ENCODE measurements at places on chromosomes 5 and 9.

GRCh38 chr5:113606298-113607134, 93.0 kb downstream of the YTHDC2 start:
- DNase-seq = peak; percentile 65

DNA sequence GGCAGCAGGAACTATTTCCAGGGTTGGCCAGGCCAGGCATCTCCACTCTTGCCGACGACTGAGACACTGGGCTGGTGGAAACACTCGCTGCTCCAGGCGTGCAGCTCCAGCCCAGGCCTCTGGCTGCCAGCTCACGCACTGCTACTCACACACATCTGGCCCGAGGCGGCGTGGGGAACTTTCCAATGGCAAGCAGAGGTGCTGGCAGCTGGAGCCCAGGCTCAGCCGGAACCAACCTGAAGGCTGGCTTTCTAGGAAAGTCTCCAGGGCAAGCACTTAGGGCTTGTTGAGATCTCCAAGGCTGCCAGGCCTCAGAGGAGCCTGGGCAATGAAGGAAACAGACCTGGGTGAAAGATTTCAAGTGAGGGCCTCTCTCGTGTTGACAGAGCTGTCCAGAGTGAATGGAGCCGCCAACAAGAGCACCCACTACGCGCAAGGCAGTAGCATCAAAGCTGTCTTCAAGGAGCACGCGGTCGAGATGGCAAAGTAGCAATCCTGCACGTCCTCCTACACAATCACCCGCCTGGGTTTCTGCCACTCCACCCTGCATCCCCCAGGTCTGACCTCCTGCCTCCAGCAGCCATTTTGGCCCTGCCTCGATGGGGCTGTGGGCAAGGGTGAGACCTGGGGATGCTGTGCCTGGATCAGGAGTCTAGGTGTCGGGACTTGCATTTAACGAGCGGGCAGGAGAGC, 14.4 kb downstream of the SH3PXD2B start:
- DNase-seq = no peak

GRCh38 chr5:127892467-127893207, 189.4 kb downstream of the CCDC192 start:
- no peak for DNase-seq

GRCh38 chr5:56481428-56482357, 248.6 kb upstream of the ANKRD55 start:
- peak; percentile 21 for DNase-seq

DNA sequence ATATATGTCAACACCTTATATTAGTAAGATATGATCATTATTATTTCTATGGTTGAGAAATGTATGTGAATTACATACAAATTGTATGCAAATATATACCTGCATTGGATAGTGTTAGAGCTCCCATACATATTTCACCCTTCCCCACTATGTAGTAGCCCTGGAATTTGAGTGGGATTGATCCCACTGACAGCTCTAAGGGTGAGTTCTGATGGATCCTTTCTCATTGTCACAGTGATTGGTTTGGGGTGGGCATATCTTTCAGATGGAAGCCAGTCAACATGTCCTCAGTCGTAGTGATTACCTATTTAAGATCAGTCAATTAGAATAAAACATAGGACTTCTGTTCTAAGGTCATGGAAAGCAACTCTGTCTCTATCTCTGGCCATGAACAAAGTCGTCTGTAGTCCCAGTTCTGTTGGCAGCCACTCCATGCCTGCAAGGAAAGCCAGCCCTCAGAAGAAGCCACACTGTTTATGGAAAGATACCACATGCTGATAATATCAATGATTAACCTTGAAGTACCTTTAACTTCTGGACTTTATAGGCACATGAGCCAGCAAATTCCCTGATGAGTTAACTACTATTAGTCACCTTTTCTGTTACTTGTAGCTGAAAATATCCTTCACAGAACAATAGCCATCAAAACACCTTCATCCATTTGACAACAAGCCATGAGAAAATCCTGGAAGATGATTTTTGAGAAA, 5.1 kb upstream of the CCDC192 start:
- DNase-seq = no peak

DNA sequence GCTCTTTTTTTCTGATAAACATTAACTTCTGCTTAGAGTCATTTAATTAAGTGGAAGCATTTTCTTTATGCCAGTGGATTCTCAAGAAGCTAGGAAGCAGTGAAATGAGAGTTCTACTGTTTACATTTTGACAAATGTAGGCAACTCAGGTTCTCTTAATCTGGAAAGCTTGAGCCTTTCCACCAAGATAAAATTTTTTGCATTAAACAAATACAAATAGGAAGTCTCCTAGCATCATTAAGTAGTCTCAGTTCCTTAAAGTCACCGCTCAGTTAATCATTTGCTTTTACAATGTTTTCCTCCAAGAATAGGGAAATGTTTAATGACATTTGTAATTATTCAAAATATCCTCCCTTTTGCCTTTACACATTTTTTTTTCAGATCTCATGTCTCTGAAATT, 290.4 kb upstream of the PDE4D start:
- DNase-seq = no peak

DNA sequence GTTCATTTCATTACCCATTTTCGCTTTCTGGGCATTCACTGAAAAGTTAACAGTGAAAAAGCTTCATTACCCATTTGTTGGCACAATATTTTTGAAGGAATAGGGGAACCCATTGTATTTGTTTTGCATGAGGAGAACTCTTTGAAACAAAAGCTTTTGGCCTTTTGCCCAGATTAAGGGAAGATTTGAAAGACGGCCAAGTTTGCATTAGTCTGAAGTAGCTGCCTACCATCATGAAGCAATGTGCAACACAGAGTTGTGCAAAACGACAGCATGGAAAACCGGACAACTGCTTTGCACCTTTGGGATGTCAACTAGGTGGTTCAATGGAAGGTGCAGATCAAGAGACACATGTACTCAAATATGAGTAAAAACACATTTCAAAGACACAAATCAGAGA, 84.9 kb downstream of the TRPM3 start:
- no peak for DNase-seq

DNA sequence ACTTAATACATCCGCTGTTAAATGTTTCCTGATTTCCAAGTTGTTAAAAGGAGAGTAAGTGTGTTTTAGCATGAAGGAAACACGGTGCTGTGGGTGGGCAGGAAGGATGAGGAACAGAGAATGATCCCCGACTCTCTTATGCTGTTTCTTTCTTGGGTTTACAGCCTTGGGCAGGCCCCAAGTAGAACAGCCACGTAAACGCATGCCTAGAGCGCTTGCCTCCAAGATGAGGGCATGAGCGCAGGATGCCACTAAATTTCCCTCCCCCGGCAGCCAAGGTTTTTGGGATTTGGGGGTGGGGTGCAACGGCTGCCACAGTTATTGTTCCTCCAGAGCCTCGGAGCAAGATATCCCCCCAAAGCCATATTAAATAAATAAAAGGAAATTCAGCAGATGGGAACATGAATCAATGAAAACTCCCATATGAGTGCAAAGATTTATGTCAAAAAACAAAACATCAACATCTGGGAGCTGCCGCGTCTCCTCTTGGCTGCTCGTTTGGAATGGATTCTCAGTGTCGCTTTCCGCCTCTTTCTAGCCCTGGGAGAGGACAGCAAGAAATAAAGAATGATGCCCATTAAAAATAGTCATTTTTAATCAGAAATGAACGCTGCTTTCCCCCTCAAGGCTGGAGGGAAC, 10.0 kb upstream of the DELE1 start:
- no peak for DNase-seq

DNA sequence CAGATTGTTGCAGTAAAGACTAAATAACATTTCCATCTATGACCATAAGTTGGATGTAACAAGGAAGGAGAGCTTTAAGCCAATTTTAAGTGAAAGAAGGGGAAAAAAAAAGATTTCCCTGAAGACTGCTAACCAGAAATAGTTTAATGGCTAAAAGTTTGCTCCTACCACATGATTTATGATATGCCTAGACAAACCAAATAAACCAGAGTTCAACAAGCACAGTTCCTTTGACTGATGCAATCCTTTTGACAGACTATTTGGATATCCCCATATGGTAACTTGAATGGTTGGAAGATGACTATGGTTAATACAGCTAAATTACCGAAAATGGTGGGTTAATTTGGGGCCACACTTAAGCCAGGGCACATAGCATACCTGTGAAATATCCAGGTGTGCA, 338.5 kb downstream of the CETN3 start:
- no peak for DNase-seq

DNA sequence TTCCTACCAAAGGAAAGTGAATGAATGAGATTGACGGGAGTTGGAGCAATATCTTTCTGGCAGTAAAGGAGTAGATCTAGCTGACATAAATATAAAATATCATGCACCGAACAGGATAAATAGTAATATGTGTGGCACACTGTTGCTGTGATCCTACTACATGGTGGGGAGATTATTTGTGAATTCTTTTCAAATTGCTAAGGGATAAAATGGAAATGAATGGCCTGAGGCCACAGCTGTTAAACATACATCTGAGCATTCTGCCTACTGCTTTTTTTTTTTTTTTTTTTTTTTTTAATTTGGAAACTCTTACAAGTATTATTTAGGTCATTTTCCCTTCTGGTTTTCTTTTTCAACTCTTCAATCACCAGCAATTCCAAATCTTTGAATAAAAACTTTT, 66.8 kb downstream of the MEF2C start:
- DNase-seq = no peak

GRCh38 chr9:33430942-33431341, 16.5 kb downstream of the AQP3 start:
- DNase-seq = no peak

- DNase-seq = no peak
Measured at GRCh38 chr9:36423206-36423605, 23.1 kb upstream of the RNF38 start.

DNA sequence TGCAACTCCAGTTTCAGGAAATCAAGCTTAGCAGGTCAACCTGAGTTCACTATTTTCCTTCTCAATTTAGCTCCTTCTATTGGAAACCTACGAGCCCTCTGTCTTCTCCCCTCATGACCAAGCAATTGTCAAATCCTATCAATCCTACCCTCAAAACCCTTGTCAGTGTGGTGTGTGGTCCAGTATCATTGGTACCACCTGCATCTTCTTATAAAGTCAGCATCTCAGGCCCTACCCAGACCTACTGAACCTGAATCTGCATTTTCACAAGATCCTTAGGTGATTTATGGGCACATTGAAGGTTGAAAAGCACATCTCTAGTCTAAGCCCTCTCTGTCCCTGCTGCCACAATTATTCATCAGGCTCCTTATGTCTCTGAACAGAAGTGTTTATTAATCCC, 77.6 kb upstream of the NR4A3 start:
- DNase-seq = no peak

DNA sequence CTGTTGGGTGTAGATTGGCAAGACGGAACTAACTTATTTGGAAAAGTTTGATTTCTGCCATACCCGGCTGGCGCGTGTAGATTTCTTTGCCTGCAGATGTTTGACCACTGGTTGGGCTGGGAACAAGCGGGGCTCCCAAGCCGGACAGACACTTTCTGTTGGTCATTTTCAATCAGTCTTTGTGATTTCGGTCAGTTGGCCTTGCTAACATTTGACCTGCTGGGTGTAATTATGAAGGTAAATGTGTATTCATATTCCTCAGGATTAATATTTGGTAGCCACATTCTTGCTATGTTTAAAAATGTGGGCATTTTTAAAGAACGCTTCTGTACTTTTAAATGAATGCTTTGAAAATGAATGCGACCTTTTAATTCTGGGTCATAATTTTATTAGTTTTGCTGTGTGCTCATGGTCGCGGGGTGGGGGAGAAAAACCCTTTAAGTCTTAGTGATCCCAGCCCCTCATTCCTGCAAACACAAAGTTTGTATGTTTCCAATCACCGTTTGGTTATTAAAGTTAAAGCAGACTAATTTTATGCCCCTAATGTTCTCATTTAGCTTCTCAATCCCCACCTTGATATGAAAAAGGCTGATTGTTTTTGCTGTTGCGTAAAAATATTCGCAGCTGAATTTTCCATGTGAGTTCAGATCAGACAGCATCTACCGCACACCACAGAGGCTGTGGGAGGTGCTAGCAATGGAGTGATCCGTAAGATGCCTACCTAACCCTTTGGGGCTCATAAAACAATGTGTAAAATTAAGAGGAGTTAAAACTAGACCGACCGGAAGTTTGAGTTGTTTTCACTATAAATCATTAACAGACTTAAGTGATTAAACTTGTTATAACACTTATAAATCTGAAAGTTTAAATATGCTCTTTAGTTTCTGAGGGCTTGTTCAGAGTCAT, 1.5 kb downstream of the RASGRF2 start:
- peak; percentile 19 for DNase-seq

Measured in HEK293T (cell line).